Amniotic epithelial cell (primary cell): ENCODE measurements at places on chromosomes 5 and 9.

- DNase-seq, result peak; percentile 92
Observed at GRCh38 chr9:16039988-16040761, 487.3 kb downstream of the CCDC171 start.

- no peak for DNase-seq
Observed at GRCh38 chr9:99895510-99895909, 10.9 kb upstream of the STX17 start.

- DNase-seq, result peak; percentile 40
Observed at GRCh38 chr5:16690243-16690852, 73.6 kb upstream of the RETREG1 start.

DNA sequence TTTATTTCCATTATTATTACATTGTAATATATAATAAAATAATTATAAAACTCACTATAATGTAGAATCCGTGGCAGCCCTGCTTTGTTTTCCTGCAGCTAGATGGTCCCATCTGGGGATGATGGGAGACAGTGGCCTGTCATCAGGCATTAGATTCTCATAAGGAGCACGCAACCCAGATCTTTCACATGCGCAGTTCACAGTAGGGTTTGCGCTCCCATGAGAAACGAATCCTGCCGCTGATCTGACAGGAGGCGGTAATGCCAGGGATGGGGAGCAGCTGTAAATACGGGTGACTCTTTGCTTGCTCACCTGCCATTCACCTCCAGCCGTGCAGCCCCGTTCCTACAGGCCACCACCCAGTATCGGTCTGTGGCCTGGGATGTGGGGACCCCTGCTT lies 1879.3 kb upstream of the WWC1 start:
- DNase-seq, result no peak

DNA sequence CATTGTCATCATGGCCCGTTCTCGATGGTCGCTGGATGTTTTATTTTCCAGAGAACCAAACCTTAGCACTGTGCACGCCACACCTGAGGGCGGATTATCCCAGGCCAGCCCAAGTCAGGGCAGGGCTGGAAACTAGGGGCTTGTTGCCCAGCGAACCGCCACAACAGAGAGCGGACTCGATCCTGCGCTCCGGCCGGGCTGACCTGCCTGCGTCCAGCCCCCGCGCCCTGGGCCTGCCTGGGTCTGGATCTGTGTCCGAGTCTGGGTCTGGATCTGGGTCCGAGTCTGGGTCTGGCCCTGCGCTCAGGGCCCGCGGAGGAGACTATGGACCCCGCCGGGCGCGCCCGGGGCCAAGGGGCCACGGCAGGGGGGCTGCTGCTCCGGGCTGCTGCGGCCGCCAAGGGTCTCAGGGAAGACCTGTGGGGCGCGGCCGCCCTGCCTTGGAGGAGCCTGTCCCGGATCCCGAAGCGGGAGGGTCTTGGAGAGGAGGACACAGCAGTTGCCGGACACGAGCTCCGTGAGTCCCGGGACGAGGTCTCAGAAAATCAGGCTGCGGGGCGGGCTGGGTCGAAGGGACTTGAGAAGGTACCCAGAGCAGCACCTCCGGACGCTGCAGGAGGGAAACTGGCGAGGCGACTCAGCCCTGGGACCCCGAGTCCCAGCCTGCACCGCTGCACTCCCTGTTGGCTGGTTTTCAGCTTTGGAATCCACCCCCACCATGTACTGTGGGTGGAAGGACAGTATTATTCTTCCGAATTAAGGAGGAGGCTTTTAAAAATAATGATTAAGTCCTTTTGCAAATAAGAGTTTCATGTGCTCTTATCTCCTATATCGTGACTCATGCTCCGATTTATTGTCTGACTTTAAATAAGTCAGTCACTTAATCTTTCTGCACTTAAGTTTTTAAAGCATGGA lies at the start of gene ANKDD1B:
TSS of gene ANKDD1B (plus strand) at position 143 of the 915 bp plus-strand sequence. CDS start at position 325, 182 bp downstream.
- DNase-seq, result peak; percentile 75
